NB4 (cell line): ENCODE measurements at places on chromosomes 3 and 15.

DNA sequence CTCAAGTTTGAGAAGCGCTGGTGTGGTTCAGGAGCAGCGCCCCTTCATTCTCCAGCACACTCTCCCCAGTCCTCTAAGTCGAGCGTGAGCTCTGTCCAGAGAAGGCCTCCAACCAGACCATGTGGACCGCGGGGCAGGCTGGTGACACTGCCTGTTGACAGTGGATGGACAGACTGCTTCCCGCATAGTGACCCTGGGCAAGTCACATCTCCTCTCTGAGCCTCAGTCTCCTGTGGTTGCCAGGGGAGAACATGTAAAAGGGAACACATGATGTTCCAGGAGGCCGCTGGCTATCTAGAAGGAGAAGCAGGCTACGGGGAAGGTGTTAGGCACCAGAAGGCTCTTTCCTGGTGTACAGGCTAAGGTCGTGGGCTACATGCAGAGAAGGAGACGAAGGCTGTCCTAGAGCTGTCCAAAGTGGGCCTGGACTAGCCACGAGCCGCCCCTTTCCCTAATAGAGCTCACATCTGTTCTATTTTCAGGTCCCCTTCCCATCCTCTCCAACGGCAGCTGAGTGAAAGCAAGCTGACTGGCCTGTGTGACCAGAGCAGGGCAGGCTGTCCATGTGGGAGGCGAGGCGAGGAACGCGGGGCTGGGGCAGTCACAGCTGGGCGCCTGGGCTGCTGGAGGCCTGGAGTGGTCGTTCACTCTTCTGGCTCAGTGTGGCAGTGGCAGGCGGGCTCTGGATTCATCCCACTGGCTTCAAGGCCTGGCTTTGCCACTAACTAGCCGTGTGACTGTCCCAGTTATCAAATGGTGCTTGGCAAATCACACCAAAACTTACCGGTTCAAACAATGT is 11.1 kb downstream of the ISG20 start:
- DNase-seq: no peak

- no peak for DNase-seq
These were observed 29.9 kb upstream of the MFSD1 start for GRCh38 chr3:158771982-158772381.

DNA sequence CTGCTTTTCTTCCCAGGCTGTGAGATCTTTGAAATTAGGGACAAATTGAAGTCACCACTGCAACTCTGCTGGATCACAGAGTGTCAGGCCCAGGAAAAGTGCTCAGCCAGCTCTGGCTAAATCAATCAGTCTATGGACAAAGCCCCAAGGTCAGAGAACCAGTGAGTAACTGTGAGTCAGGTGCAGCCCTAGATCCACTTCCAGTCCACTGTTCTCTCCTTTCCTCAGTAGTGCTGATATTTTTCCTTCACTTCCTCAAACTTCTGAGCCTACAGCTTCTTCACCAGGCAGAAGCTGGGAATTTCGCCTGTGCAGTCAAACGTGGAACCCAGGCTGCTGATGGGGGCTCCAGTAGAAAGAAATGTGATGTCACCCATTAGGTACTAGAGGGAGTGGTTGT is 75.1 kb upstream of the TRIM42 start:
- no peak for DNase-seq

GRCh38 chr3:183202004-183202722 is 39.6 kb upstream of the LAMP3 start:
- no peak for DNase-seq

DNA sequence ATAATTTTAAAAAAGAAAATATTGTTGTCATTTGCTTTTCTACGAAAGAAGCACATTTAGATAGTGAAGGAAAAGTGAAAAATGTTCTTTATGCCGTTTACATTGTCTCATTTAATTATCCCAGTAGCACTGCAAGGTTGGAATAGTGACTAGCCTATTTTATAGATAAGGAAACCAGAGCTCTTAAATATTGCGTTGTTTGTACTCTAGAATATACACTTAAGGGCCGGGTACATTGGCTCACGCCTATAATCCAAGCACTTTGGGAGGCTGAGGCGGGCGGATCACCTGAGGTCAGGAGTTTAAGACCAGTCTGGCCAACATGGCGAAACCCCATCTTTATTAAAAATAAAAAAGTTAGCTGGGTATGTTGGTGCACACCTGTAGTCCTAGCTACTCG is 127.5 kb downstream of the FNDC3B start:
- DNase-seq: no peak

DNA sequence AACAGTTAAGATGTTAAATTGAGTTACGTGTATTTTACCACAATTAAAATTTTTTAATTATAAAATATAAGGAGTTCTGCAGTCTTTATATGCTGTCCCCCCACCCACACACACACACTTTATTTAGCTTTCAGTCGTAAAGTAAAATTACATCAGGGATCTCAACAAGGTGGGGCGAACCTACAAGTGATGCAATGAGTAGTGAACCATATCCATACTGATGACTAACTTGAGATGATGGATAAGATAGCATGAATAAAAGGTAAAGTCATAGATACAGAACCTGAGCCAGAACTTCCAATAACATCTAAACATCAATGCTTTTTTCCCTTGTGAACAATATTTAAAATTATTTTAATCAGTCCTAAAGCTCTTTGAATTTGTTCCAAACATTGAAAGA is 77.2 kb downstream of the VPS13C start:
- no peak for DNase-seq

DNA sequence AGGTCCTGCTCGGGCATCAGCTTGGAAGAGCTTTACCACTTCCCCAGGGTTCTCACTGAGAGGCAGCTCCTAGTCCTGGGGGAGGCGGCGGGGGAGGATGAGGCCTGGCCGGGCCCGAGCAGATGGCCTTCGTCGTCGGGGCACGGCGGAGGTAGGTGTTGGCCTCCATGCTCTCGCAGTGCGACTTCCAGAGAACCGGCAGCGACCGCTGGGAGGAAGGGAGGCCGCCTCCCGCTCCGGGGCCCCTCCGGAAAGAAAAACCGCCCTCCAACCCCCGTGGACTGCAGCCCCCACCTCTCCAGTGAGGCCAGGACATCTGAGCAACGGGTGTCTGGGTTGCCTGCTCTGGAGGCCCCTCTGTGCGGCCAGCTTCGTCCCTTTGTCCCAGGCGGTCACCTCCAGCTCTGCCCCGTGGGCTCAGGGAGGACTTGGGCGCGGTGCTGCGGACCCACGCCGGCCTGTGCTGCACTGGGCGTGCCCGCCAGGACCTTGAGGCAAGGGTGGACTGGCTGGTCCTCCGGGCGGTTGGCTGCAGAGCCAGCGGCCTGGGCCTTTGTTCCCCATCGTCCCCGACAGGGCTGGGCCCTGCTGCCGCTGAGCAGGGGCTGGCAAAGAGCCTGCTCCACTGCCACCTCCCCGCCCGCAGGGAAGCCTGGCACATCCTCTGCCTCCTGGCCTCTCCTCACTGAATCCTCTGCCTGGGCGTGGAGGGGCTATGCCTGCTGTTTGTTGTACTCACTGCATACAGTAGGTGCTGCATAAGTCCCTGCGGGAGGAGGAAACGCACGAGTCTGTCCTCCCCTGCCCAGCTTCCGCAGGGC is 13.6 kb upstream of the GP9 start:
- no peak for DNase-seq

- DNase-seq: peak; percentile 52
These were observed 41.0 kb upstream of the B3GNT5 start for GRCh38 chr3:183212096-183212495.

DNA sequence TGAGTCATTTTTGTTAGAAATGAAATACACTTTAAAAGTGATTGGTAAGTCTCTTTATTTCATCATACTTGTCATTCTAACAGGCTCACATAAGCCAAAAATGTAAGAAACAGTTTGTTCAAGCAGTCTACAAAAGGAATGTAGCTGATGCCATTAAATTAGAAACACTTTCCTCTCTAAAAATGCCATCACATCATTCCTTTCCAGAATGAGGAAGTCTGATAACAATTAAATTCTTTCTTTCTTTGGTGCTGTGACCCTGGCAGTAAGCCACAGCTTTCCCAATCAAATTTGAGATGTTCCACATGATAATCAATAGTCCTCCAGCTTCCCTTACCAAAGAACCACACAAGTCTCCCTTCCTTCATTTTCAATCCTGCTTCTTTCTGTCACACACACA is 9.4 kb upstream of the P2RY1 start:
- DNase-seq: no peak

DNA sequence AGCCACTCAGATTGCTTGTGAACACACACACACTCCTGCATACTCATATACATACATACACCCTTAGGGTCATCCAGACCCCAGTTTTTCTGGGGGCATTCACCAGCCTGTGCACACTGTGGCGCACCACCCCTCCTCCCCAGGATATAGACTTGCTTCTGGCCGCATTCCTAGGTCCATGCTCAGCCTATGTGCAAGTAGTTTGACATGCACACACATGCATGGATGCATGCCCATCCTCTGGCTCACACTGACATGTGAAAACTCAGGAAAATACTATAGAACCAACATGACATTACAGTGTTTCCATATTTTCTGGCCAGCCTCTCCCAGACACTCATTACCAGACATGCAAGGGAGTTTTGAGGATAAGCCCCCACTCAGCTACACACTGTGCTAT is 79.3 kb upstream of the POLG start:
- no peak for DNase-seq

GRCh38 chr3:138578141-138578540 is 15.9 kb downstream of the CEP70 start:
- peak; percentile 63 for DNase-seq

DNA sequence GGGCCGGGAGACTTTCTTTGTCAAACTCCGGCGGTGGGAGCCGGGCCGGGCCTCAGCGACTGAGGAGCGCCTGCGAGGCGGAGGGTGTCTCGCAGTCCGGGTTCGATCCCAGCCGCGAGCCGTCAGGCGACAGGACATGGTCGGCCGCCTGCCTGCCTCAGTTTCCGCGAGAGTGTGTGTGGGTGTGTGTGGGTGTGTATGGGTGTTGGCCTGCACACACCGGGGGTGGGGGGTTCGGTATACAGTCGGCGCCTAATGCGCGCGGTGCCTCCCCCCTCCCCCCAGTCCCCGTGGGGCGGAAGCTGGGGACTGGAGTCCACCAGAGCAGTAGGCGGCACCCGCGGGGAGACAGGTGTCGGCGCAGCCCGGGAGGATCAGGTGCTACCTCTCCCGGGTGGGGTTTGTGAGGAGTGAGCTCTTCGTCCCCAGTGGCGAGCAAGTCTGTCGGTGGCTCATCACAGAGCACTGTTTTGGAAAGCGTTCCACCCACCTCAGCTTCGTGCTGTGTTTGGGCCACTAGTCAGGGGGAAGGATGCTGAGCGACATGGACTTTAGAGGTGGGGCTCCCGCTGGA is 246.3 kb downstream of the GOLGA6L6 start:
- DNase-seq: no peak

GRCh38 chr3:97990624-97991292 is 18.5 kb upstream of the RIOX2 start:
- DNase-seq: no peak

GRCh38 chr3:195512798-195513345 is 30.3 kb downstream of the PPP1R2 start:
- no peak for DNase-seq

- DNase-seq: no peak
These were observed 85.7 kb upstream of the XCR1 start for GRCh38 chr3:46112984-46113383.

- no peak for DNase-seq
These were observed 37.0 kb downstream of the TTC23 start for GRCh38 chr15:99212406-99212805.

- no peak for DNase-seq
These were observed 99.8 kb upstream of the BFSP2 start for GRCh38 chr3:133300102-133300501.

- DNase-seq: peak; percentile 90
These were observed 32.8 kb downstream of the AKAP13 start for GRCh38 chr15:85412956-85413854.

- DNase-seq: no peak
These were observed 405.3 kb upstream of the SUCLG2 start for GRCh38 chr3:68059628-68060152.

- DNase-seq: no peak
These were observed 149.9 kb downstream of the FRMD5 start for GRCh38 chr15:44045217-44045616.

GRCh38 chr3:132772252-132772651 is 50.0 kb upstream of the NPHP3 start:
- DNase-seq: no peak

GRCh38 chr3:71127052-71127831 is 456.3 kb downstream of the FOXP1 start:
- no peak for DNase-seq

DNA sequence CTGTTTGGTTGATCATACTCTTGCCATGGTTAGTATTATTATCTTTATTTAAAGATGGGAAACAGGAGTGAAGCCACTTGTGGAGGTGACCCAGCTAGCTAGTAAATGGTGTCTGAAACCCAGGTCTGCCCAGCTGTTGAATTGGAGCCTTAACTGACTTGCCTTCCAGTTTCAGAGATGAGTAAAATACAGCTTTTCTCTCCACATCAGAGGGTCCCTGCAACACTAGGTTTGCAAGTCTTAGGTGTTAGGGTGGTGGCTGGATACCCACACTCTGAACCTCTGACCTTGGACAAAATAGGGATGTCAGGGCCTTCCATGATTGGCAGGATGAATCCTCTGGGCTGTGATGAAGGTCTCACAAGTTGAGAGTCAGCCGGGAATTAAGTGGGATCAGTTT is 4.1 kb downstream of the FLNB start:
- DNase-seq: no peak

DNA sequence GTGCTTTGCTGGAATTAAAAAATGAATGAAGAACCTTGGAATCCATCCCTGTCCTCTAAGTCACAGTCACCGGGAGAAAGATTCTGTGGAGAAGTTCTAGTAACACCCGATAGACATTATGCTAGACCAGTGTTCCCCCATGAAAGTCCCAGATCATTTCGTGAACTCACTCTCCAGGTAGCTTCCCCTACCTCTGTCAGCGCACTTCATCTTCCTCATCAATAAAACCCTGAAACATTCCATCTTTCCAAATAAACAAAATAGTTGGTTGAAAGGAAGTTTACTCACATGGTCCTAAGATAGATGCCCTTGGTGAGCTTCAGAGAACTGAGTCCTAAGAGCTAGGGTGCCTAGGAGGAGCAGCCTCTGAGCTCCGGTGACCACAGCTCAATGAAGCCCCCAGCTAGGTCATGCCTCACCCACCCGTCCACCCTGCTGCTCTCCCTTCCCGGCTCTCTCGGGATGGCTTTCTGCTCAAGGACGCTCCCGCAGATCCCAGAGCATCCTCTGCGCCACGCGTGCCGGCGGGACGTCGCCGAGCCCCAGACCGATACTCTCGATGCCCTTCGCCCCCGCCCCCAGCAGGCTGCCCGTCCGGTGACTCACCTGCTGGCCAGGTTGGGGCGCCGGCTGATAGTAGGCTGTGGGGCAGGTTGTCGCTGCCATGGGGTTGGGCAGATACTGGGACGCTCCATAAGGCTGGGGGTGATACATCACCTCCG is 776 bp downstream of the VGLL3 start:
- no peak for DNase-seq

GRCh38 chr3:46549408-46549904 is 16.6 kb downstream of the LRRC2 start:
- no peak for DNase-seq

- DNase-seq: no peak
These were observed 20.7 kb downstream of the KLF13 start for GRCh38 chr15:31347067-31347975.

GRCh38 chr15:38623744-38624143 is 59.1 kb upstream of the RASGRP1 start:
- DNase-seq: no peak
